ENCODE measurements at places on chromosomes 1 and 21. TPM values are rescaled to one million over a fixed set of nuclear protein-coding genes. Genes with fewer than 3 reads are reported as not detected.

Gene HMCN1
- total RNA-seq, result 5.7 TPM

GRCh38 chr1:20107796-20108195, 11.5 kb downstream of the PLA2G2D start:
- no peak for DNase-seq

Gene TRPM2
- total RNA-seq, result 0.42 TPM

Gene SMYD3
- 25.6 TPM for total RNA-seq

GRCh38 chr1:157170677-157171515, 32.7 kb upstream of the ETV3 start:
- DNase-seq, result peak; percentile 68

DNA sequence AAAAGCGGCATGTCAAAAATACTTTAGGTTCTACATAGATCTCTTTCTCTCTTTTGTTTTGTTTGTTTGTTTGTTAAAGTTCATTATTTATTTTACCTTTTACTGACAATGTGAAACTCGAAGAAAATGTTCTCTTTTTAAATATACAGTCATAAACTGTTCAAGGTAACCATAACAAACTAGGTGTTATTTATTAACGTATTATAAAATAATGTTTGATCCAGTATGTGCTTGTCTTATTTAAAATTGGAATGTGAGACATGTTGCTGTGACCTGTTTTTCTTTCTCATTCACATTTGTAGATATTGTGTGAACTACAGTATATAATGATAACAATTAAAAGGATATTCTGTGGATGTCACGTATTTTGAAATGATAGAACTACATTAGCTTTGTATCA, 5.9 kb upstream of the LEPR start:
- no peak for DNase-seq

DNA sequence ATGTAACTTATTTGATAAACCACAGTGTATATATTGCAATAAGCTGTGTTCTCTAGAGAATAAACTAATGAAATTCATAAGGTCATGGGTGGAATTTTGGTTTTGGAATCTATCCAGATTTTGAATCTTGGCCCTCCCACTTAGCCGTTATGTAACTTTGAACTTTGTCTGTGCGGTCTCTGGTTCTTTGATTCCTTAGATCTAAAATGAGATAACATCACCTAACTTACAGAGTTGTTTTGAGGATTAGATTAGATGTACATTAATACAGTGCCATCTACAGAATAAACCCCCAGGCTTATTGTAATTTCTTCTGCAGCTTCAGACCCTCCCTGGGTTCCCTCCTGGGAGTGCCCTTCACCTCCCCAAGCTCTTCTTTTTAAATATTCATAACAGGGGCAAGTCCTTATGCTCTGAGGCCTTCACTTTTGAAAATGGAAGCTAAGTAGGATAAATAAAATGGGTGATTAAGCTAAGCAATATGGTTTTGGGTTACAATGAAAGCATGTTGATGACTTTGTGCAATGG, 124.3 kb downstream of the ATG4C start:
- DNase-seq, result no peak

GRCh38 chr1:45170151-45170742, 36.2 kb downstream of the ZSWIM5 start:
- no peak for DNase-seq

Gene SPRR2F
- not detected for total RNA-seq

Gene C8A
- not detected for total RNA-seq

- no peak for DNase-seq
Observed at GRCh38 chr1:201508809-201509208, 1.9 kb upstream of the CSRP1 start.

Gene CFHR2
- total RNA-seq, result not detected

- no peak for DNase-seq
Observed at GRCh38 chr1:11615090-11615489, 39.1 kb downstream of the FBXO2 start.

Gene ZFP69B
- 7.2 TPM for total RNA-seq

DNA sequence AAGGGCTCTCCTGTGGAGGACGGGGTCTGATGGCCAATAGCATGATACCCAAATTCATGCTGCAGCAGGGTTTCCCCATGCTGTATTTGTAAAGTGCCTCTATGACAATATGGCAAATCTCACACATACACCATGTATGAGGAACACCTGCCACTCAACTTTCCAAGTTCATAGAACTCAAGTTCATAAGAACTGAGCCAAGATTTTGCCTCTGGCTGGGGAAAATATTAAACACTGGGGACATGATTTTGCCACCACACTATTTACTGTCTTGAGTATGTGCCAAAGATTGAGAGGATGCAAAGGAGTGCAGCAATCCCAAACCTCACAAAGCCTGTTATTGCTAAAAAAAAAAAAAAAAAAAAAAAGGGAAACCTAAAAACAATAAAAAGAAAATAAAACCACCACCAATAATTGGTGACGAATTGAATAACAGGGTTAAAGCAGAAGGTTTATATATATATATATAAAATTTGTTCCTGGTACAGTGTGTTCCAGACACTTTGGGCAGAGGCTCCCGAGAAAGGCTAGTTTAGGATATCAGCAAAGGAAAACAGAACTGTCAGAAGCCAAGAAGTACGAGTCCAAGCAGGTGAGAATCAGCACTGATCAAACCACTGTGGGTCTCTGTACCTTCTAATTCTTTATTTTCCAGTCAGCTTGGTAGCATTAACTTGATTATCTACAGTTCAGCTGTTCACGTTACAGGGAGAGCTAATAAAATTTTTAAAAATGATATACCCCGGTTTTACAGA, 24.3 kb downstream of the ZBTB21 start:
- DNase-seq, result no peak

DNA sequence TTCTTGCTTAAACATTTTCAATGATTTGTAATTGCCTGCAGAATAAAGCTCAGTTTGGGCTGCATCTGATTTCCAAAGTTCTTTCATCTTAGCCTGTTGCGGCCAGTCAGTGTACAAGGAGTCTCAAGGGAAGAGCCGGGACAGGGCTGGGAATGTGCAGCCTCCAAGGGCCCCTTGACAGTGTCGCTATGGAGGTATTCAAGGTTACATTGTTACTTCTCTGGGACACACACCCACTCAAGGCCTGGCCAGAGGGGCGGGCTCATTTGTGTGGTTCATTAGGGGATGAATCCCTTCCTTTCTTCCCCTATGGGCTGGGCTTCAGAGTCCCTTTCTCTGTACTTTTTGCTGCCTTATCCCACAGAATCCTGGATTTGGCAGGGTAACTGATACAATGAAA, 107.6 kb upstream of the CSF3R start:
- no peak for DNase-seq

DNA sequence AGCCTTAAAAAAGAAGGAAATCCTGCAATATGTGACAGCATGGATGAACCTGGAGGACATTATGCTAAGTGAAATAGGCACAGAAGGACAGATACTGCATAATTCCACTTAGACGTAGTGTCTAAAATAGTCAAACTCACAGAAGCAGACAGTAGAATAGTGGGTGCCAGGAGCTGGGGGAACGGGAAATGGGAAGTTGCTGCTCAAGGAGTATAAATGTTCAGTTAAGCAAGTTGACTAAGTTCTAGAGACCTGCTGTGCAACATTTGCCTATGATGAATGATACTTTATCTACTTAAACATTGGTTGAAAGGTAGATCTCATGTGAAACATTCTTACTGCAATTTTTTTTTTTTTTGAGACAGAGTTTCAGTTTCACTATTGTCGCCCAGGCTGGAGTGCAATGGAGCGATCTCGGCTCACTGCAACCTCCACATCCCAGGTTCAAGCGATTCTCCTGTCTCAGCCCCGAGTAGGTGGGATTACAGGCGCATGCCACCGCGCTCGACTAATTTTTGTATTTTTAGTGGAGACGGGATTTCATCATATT, 197.8 kb downstream of the HIVEP3 start:
- no peak for DNase-seq

Gene HDGF
- total RNA-seq, result 515 TPM

DNA sequence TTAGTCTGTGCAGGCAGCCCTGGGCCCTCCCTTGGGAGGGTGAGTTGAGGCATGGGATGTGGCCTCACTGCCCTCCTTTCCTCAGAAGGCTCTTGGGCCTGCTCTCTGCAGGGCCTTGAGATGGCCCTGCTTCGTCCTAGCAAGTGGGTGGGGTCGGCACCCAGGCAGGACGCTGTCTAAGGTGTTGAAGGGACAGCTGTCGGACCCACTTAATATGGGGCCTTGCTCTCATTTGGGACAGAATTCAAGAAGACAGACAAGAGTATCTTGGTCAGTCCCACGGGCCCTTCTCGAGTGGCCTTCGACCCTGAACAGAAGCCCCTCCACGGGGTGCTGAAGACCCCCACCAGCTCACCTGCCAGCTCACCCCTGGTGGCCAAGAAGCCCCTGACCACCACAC, 26.0 kb upstream of the PDXK start:
- no peak for DNase-seq

- no peak for DNase-seq
Observed at GRCh38 chr1:221939607-221940006, 197.7 kb upstream of the DUSP10 start.

Gene ZMYND12
- total RNA-seq, result 2.6 TPM

GRCh38 chr1:40901886-40902852, 40.0 kb upstream of the CITED4 start:
- no peak for DNase-seq

GRCh38 chr1:222654849-222655248, 37.0 kb downstream of the MIA3 start:
- DNase-seq, result no peak

DNA sequence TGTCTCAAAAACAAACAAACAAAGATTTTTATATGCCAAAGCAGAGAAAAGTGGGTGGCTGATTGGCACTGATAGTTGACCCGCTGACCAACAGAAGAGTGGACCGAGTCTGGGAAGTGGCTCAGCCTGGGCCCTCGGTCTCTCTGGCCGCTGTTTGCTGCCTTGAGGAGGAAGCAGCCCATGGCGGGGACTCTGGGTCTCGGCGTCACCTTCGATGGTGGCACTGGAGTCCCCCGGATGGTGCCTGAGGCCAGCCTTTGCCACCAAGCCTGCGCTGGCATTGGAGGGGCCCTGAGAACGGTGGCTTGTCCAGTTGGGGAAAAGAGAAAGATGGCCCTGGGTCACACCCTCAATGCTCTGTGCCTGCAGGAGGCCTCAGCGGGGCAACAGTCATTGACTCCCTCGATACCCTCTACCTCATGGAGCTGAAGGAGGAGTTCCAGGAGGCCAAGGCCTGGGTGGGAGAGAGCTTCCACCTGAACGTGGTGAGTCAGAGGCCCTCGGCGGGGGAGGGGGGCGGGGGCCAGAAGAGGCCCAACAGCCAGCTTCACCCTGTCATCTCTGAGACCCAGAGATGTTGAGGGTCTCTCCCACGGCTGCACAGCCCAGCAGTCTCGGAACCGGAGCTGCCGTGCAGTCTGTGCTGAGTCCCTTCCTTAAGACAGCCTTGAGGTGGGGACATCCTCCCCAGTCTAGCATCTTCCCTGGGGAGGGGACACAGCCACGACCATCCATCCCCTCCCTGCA, 53.5 kb upstream of the SELENON start:
- DNase-seq, result peak; percentile 52

- DNase-seq, result no peak
Observed at GRCh38 chr1:38672692-38673091, 186.9 kb downstream of the RRAGC start.

Data from H7 (cell line).